ENCODE measurements at places on chromosomes 3 and 15.
A peak's percentile ranks its signal among the peaks of the same experiment; 100 is the strongest.

GRCh38 chr3:123084192-123084591 lies 17.4 kb downstream of the PDIA5 start:
- no peak for DNase-seq

GRCh38 chr3:142211034-142211433 lies 14.4 kb downstream of the GK5 start:
- DNase-seq: no peak

GRCh38 chr3:37833302-37834186 lies 28.1 kb upstream of the CTDSPL start:
- no peak for DNase-seq

DNA sequence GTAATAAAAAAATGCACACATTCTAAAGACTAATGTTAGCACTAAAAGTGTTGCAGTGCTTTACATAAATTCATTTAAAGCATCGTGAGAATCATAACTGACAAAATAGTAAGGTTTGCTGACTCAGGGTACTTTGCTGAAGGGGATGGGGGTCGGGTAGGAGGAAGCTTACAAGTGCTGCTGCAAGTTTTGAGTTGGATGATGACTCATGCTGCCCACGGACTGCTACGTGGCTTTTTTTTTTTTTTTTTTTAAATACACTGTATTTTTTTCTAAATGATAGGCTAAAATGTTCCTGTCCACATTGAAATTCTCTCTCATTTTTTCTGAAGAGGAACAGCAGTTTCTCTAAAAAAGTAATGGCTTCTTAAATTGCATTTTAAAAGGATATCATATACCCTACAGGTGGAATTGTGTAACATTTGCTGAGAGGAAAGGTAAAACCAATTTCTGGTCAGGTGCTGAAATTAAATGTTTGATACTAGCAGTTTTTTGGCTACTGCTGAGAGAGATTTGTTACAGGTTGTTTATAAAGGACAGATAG lies 2.2 kb downstream of the MAPK6 start:
- peak; percentile 73 for DNase-seq

GRCh38 chr15:24899795-24900194 lies 55.0 kb upstream of the SNRPN start:
- no peak for DNase-seq

DNA sequence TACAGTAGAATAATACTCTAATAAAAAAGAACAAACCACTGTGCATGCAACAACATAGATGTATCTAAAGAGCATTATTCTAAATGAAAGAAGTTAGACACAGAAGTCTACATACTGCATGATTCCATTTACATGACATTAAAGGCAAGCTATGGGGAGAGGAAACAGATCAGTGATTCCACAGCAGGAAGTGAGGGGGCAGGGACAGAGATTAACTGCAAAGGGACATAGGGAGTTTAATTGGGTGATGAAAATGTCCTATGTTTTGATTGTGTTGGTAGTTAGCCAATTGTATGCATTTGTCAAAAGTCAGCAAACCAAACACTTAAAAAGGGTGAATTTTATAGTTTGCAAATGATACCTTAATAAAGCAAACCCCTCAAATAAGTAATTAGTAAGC lies 13.8 kb downstream of the CRYGS start:
- no peak for DNase-seq

DNA sequence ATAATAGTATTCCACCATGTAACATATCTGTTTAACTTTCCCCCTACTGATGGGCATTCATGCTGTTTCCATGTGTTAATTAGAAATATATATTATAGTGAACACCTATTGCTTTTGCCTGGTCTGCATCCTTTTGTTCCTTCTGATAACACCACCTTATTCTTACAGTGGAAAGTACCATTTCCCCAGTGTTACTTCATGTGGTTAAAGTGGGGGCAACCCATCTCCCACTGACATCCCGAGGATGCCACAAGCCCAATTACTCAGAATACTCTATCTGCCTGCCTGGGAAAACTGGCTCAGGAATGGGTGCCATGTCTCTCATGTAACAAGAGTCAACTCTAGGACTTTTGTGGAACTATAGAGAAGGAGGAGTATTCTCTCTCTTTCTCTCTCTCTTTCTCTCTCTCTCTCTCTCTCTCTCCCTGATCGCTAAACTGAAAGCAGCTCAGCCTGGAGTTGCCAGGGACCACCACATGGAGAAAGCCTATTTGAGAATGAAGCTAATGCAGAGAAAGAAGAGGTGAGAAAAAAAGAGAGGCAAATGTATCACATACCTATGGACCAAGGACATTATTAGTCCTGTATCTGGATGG lies 66.4 kb upstream of the PPIB start:
- no peak for DNase-seq

GRCh38 chr15:51841406-51842040 lies 12.1 kb downstream of the TMOD3 start:
- DNase-seq: no peak

- no peak for DNase-seq
These were observed 14.1 kb downstream of the ATP2C1 start for GRCh38 chr3:130907966-130908365.

DNA sequence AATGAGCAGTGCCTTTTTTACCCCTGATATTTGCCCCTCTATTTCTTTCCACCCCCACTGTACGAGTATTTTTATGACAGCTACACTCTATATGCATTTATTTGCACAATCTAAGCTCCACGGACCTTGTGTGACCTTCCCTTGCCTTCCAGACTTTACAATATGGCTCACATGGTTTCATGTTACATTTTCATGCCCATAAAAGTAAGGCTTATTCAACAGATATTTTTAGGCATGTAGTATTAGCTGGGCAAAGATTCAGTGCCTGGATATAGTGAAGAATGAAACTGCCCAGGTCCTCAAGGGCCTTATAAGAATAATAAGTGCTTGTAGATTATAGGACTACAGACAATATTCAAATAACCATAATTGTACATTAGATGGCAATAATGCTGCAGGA lies 481.9 kb upstream of the CNTN4 start:
- DNase-seq: no peak

DNA sequence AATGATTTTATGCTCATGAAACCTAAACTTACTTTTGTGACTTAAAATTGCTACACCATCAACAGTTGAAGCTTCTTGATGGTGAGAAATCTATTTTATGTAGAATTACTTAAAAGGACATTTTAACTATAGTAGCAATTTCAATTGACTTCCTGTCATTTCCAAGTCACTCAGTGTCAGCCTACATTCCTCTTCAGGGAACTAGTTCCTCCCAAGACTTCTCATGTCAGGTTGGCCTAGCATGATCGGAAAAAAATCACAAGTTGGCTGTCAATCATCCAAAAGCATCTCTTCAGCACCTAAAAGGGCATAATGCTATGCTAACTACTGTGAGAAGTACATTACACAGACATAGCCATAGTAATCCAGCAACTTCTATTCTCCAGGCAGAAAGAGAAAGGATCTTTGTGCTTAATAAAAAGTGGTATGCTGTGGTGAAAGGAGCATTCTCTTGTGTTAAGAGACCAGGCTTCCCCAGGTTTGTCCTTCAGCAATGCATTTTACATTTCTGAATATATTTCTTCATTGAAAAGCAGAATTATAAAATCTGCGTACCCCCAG lies 893.7 kb downstream of the AGBL1 start:
- DNase-seq: no peak

GRCh38 chr3:73448761-73449301 lies 175.9 kb downstream of the PDZRN3 start:
- DNase-seq: no peak

GRCh38 chr3:46455231-46456115 lies 9.2 kb downstream of the LTF start:
- no peak for DNase-seq

GRCh38 chr15:101322854-101323477 lies 27.9 kb upstream of the SNRPA1 start:
- peak; percentile 8 for DNase-seq

DNA sequence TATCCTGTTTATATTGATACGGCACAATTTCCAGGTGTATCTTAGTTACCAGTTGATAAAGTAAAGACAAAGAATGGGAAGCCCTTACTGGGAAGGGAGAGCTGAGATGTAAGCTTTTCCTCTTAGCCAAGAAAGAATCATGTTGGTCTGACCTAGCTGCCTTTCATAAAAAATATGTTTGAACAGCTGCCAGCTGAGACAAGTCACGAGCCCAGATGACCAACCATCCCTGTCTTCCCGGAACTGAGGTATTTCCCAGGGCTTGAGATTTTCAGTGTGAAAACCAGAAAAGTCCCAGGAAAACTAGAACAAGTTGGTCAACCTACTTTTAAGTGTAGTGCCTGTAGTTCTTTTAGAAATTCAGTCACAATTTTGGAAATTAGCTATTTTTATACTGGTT lies 3.6 kb upstream of the MYH15 start:
- DNase-seq: no peak

GRCh38 chr3:168080499-168081170 lies 15.1 kb downstream of the GOLIM4 start:
- DNase-seq: no peak

DNA sequence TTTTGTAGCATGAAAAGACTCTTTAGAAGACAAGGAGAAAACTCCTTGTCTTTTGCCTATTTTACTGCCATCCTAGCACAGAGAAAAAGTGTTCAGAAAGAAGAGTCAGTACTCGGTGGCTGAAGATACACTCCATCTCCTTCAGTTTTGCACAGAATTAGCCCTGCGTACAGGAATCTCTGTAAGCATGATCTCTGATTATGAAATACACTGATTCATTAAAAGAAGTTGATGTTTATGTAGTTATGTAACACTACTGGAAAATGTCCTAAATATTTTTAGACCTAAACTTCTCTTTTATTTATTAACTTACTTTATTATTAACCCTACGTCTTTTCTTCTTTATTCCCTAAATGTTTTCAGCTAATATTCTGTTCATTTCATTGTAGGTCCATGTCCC lies 138.4 kb downstream of the LEKR1 start:
- DNase-seq: no peak

DNA sequence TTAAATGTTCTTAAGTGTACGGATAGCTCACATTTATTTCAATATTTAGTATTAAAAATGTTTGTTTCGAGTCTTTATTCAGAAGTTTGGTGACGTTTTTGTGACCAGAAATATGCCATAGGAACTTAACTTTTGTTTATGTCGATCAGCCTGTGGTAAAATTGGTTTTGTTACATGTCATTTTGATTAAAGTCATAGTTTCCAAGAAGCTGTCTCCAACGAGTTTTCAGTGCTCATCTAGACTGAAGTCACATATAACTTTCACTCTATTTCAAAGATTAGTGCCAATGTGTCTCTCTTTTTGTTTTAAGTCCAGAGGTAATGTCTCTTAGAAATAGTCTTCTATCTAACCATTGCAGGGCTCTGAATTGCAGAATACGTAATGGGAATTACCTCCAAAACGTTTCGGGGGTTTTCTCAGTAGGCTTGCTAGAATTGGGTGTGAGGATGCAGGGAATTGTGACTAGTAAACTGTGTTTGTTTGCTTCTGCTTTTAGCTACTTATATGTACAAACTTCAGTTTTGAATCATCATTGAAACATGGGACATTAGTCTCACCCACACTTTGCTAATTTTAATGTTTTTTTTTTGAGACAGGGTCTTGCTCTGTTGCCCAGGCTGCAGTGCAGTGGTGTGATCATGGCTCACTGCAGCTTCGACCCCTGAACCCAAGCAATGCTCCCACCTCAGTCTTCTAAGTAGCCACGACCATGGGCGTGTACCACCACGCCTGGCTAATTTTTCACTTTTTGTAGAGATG lies 3.0 kb downstream of the BUB1B start:
- DNase-seq: no peak

DNA sequence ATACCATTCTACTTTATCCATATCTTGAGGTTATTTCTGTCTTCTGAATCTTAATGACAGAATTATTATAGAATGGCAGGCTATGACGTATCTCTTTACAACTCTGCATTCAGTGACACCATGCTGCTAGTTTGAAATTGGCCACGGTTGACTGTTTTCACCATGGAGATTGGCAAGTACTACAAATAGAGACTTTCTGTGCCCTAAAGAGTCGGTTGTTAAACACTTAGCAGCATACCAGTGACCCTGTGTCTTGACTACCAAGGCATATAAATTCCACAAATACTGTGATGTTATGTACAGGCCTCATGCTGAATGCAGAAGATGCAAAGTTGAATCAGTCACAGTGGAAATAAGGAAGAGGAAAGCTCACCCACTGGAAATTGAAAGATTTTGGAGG lies 67.0 kb upstream of the CADPS start:
- DNase-seq: no peak

DNA sequence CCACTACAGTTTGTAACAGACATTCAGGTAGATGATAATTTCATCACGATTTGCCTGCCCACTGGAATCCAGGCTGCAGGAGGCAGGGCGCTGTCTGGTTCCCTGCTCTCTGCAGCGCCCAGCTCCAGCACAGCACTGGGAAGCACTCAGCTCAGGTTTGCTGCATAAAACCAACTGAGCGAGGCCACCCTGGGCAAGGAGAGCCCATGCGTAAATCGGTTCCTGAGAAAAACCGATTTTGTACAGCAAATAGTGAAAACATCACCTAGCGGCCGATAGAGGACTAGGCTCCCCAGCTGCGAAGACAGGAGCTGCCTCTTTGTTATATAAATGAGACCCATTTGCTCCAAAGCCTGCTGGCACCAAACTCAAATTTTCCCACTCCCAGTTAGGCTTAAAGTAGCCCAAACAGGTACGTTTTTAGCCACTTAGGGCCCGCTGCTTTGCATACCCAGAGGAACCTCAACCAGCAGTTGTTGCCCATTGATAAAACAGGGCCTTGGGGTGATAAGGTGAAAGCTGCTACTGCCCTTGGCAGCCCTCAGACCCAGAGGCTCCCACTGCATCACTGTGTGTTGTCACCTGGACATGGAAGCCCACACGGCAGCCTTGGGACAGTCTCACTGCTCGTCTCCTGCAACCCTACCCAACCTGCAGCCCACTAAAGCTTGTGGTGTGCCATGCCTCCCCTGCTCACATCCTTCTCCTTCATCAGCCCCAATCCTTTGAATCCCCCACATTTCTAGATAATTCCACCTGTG lies 47.5 kb downstream of the ALDH1L1 start:
- DNase-seq: no peak
